Stromal cell of bone marrow (primary cell): ENCODE measurements at places on chromosomes 7 and 10.
A peak's percentile ranks its signal among the peaks of the same experiment; 100 is the strongest.

DNA sequence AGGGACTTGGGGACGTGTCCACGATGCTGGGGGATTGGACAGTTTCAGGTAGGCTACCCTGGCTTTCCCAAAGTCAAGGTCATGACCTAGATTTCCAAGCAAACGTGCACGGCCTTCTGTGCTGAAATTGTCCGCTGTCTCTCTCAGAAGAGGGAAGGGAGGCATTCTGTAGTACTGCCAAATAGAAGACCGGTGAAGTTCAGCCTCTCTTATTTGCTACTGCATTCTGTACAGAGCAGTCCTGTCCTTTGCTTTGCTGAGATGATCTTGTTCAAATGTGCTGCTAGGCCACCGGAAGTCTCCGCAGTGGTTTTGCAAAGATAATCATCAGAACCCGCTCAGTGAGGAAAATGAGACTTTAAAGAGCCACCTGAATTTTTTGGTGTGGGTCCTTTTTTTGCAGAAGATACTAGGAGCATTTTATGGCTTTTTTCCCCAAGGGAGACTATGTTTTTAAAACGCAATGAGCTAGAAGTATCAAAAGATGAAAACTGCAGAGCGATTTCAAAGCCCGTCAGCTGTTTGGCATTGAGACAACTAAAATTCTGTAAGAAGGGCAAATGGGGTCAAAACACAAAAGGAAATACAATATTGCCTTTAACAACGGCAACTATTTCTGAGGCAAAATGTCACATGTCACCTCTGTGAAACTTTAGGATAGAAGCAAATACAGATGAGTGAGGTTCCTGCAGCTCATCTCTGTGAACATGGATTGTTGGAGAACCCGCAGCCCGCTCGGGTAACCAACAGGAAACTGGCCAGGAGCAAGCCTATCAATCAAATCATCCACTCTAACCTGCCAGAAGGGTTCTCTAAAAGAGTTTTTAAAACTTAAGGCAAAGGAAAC, 1.3 kb upstream of the NMT2 start:
- DNase-seq = no peak

DNA sequence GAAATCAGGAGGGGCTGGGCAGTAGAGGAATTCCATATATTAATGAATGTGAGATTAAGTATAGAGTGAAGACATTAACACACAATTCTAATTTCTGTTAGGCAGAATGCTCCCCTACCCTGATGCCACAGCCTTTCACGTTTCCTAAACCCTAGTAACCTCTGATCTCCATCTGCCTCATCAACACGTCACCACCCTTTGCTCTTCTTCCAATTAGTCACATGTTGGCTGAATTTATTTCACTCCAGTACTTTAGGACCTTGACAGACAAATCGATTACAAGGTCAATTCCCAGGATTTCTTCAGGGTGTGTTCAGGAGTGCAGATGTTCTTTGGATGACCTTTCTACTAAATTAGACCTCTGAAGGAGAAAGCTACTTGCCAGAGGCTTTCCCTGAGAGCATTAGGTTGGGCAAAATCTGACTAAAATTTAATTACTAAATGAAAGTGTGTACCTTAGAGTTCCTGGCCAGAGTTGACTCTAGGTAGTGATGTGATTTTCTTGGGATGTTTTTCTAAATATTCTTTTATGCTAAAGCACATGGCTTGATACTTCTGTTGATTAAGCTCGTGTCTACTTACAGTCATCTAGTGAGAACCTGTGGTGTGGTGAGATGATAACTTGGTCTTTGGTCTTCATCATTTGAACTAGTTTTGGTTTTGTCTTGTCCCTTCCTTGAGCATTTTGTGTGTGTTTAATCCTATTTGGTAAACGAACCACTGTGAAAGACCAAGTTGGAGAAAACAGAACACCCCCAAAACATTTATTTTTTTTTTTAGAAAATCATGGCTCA, 12.7 kb downstream of the AGR2 start:
- DNase-seq = no peak

GRCh38 chr10:124262971-124263370, 155.8 kb downstream of the OAT start:
- no peak for DNase-seq

DNA sequence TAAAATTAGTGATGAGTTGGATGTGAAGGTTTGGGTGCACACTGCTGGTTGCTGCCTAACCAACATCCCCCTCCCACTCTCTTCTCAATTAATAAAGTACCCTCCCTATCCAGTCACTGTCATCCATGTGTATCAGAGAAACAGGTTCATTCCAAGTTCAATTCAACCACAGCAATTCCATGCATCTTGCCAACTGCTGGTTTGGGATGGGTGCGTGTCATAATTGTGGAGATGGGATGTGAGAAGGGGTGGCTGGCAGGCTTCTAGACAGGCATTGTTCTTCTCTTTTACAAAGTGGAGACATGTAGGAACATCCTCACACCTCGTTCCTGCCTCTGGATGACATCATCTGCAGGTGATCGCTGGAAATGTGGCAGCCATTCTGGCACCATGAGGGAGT, 7.5 kb upstream of the CNPY1 start:
- no peak for DNase-seq

DNA sequence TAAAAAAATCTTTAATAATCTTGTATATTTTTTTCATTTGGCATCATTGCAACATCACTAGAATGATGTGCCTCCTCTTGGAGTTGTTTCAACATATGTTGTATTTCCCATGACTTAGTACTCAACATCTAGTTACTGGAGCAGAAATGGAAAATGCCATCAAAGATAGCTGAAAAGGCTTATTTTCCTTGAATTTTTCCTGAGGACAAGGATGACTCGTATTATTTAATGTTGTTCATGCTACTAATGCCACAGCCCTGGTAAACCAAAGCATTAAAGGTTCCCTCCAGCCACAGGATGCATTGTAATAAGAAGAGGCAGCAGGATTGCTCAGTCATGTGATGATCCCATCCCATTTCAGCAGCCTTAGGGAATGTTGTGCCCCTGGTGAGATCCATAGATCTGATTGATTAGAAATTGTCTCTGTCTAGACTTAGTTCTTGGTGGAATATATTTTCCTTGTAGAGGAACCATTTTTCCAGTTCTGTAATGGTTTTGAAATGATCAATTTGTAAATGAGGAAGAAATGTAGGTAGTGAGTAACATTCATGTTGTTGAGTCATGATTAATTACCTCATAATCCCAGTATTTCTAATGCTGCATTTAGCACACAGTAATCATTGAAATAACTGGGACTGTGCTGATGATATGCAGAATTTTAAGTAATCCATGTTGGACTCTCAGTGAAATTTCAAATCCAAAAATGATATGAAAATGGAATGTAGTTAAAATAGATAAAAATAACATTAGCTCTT, 91.3 kb upstream of the SMIM30 start:
- no peak for DNase-seq

GRCh38 chr10:12435348-12435747, 86.0 kb downstream of the CAMK1D start:
- no peak for DNase-seq

- DNase-seq = no peak
Measured at GRCh38 chr7:73606801-73607691, 17.3 kb downstream of the MLXIPL start.

DNA sequence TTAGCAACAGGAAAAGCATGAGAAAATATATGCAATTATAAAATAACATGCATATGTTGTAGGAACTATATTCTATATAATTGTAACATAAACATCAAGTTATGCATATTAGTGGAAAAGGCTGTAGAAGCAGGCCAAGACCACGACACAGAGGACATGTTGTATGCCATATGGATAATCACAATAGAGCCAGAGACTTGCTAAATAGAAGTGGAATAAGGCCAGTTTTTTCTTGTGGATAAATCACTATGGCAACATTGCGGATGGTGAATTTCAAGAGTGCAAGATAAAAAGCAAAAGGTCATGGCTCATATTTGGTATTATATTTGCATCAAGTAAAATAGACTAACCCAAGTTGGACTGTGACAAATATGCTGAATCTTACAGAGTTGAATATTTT, 93.0 kb downstream of the PCDH15 start:
- no peak for DNase-seq

GRCh38 chr7:134721171-134721570, 58.3 kb upstream of the CALD1 start:
- DNase-seq = no peak

- no peak for DNase-seq
Measured at GRCh38 chr7:74025730-74026129, 2.2 kb upstream of the ELN start.

DNA sequence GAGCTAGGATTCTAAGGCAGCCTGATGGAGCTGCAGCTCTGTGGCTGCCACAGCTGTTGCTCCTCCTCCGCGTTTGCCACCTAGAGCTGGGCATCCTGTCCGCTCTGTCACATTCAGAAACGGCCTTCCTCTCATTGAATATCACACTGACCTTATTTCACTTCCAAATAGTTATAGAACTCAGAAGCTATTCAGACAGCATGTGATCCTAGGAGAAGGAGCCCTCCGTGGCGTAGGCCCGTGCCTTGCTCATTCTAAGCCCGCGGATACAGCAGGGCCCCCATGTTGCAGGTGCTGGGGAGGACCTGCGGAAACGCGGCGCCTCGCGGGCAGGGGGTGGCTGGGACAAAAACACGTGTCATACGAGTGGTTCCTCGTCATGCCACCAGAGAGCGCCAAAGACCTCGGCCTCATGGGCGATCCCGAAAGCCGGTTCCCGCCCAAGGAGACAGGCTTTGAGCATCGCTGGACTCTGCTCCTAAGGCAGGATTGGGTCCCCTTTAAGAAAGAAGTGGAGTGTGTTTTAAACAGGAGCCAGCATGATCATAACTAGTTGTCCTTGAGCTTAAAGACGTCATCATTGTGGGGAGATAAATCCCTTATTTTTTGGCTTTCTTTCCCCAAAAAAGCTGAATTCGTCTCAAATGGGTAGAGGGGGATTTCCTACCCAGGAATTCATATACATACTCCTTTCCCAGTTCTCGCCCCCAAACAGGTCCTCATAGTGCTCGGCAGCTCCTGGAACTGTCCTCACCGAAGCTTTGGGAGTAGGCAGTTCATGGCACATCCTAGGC, 17.9 kb upstream of the FIGNL1 start:
- DNase-seq = peak; percentile 36

DNA sequence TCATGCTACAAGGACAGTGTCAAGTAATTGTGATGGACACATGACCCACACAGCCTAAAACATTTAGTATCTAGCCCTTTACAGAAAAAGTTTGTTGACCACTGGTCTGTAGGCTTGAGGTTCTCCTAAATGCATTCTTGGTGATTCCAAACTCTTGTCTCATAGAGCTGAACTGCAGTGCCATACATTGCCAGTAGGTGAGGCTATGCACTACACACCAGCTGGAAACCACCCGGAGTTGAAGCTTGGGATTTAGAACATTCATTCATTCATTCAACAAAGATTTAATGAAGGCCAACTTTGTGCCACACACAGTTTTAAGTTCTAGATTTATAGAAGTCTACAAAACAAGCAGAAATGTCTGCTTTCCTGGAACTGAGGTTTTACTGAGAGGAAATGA, 77.3 kb upstream of the TCF7L2 start:
- no peak for DNase-seq
